HS-5 (cell line): ENCODE measurements at places on chromosomes 13 and 19.

DNA sequence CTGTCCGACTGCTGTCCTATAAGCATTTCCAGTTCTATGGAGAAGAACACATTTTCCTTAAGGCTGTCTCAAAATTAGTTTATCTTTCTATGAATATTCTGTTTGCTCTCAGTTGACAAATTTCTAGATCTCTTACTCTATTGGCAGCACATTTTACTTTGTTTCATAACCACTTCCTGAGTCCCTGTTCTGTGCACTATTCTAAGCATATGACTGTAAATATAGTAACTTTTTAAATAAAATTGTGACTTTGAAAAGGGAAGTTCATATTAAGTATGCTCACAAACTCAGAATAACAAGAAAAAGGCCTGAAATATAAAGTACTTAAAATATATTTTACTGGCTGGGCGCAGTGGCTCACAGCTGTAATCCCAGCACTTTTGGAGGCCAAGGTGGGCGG, 56.5 kb upstream of the HTR2A start:
- no peak for DNase-seq

- DNase-seq, result no peak
These were observed 130.8 kb downstream of the KL start for GRCh38 chr13:33146843-33147611.

DNA sequence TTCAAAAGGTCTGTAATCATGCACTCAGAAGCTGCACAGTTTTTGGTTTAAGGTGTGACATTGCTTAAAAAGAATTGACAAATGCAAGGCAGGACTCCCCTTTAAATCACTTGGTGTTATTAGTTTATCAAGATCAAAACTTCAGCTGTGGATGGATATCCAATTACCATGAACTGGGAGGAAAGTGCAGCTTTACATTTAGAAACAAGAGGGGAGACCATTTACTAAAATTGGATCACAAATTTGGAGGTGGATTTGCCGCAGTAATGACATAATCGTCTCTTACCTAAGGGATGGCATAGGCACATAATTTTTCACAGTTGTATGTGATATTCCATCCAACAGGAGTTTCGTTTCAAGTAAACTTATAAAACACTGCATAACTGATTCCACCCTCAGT, 1610.2 kb downstream of the SLITRK5 start:
- no peak for DNase-seq

DNA sequence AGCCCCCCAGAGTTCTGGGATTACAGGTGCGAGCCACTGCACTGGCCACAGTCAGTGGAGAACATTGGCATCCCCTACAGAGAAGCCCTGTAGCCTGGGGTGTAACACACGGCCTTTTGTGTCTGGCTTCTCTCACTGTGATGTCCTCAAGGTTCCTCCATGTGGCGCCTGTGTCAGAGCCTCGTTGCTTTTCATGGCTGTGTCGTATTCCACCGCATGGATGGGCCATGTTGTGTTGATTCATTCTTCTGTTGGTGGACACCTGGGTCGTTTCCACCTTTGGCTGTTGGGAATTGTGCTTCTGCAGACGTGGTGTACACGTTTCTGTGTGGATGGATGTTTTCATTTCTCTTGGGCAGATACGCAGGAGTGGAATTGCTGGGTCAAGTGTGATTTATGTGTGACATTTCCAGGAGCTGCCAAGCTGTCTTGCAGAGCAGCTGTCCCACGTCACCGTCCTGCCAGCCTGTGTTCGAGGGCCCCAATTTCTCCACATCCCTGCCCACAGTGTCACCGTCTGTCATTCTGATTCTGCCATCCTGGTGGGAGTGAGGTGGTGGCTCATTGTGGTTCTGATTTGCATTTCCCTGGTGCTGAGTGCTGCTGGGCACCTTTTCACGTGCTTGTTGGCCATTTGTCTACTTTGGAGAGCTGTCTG, 59.4 kb downstream of the KDM4B start:
- no peak for DNase-seq

DNA sequence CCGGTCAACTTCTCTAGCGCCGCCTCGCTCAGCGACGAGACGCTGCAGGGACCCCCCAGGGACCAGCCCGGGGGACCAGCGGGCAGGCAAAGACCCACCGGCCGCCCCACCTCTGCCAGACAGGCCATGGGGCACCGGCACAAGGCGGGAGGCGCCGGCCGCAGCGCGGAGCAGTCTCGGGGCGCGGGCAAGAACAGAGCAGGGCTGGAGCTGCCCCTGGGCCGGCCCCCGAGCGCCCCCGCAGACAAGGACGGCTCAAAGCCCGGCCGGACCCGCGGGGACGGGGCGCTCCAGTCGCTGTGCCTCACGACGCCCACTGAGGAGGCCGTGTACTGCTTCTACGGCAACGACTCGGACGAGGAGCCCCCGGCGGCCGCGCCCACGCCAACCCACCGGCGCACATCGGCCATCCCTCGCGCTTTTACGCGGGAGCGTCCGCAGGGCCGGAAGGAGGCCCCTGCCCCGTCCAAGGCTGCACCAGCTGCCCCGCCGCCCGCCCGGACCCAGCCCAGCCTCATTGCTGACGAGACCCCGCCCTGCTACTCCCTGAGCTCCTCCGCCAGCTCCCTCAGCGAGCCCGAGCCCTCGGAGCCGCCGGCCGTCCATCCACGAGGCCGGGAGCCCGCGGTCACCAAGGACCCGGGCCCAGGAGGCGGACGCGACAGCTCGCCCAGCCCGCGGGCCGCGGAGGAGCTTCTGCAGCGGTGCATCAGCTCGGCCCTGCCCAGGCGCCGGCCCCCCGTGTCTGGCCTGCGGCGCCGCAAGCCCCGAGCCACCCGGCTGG, 11.3 kb downstream of the C19orf25 start:
- DNase-seq, result no peak

- DNase-seq, result no peak
These were observed 304.1 kb downstream of the FGF14 start for GRCh38 chr13:102097708-102098107.
